T-helper 1 cell (primary cell): ENCODE measurements at places on chromosomes 5 and 9.

DNA sequence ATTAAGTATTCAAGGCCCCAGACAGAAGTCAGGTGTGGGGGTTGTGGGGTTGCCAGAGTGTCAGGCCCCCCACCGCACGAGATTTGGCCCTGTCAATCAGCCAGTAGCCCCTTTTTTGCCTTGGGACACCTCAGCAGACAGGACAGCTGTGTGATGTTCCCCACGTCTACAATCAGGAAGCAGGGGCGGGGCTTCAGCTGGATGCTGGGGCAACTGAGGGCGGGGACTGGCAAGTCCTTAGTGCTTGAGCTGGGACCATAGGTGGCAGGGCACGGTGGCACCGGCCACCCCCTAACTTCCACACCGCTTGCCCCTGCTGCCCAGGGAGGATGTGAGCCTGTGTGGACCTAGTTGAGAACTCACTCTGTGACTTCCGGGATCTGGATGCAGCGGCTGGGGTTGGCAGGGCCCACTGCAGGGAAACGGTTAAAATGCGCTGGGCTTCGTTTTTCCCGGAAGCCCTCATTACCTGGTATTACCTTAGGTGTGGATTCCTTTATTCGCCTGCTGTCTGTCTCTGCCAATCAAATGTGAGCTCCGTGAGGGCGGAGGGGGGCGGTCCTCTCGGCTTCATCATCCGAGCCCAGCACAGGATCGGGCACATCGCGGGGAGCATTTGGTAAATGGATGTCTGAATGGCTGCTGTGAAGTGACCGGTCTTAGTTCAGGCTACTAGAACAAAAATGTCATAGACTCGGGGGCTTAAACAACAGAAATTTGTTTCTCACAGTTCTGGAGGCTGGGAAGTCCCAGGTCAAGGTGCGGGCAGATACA lies 7.5 kb upstream of the GTF3C5 start:
- DNase-seq, result peak; percentile 60

DNA sequence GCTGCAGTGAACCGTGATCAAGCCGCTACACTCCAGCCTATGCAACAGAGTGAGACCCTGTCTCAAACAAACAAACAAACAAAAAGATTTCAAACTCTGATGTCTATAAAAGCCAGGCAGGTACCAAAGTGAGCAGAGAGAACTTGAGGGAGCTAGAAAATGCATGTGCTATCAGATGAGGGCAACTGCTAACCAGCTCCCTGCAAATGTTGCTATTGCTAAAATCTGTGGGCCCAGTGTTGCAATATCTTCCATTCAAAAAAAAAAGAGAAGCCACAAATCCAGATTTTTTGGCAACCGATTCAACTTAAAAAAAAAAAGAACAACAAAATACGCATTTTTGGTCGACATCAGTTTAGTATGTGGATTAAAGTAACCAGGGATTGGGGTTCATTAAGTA lies 5.5 kb downstream of the UBE2D2 start:
- no peak for DNase-seq

GRCh38 chr9:87179553-87180340 lies 232.4 kb upstream of the GAS1 start:
- no peak for DNase-seq

GRCh38 chr9:127525401-127526188 lies 74.3 kb downstream of the LRSAM1 start:
- DNase-seq, result peak; percentile 46

GRCh38 chr9:27785714-27786100 lies 212.4 kb upstream of the C9orf72 start:
- peak; percentile 19 for DNase-seq

DNA sequence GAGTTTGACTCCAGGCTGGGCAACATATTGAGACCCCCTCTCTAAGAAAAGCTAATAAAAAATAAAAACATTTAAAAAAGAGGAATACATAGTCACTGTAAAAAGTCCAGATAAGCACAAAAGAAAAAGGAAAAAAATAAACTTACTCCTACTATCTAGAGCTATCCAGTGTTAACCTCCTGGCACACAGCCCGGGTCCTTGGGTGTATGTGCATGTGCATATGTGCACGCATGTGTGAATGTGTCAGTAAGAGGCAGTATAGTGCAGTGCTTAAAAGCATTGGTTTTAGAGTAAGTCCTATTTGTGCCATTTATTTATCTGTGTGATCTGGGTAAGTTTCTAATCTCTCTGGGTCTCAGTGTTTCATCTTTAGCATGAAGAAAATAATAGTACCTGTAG lies 26.7 kb downstream of the FAM219A start:
- DNase-seq, result no peak

DNA sequence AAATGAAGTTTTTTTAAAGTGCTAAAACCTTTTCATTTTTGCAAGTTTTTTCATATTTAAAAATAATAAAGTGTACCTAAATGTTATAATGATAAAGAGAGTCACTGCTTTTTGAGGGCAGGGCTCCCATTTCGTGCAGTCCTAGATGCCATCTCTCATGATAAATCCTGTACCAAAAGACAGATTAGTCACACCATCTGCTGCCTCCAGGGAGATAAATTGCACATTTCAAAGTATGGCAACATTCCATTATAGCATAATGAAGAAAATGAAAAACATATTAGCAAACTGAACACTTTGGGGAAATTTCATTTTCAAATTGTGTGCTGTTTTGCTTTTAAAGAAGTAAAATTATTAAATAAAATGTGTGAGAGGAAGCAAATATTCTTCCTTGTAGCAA lies 257.2 kb downstream of the KIAA0825 start:
- DNase-seq, result no peak

- no peak for DNase-seq
Observed at GRCh38 chr5:97022898-97023297, 87.0 kb downstream of the LNPEP start.

DNA sequence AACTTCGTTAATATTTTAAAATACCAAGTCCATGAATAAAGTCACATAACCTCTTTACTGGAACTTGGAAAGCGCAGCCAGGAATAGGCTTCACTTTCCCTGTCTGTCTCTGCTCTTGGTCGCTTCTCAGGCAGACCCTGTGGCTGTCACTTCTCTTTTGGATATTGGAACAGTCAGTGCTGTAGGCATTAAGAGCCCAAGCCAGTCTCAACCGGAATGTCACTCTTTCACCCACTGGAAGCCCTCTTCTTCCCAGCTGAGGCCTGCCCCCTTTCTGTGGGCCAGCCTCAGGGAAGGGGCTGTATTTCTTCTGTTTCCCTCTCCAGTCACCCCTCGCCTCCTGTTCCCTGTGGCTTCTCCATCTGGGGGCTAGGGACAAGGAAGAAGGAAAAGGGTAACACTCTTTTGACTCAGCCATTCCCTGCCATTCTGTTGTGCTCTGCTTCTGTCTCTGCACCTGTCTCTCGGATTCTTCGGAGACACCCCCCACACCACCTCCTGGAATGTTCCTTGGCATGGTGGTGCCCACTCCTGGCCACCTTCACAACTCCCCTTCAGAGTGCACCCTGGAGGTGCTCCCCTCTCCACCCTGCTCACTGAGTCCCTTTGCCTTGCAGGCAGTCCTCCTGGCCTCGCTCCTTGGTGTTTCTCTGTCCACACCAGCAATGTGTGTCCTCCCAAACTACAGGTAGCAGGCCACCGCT lies 103.4 kb downstream of the TRIO start:
- no peak for DNase-seq

DNA sequence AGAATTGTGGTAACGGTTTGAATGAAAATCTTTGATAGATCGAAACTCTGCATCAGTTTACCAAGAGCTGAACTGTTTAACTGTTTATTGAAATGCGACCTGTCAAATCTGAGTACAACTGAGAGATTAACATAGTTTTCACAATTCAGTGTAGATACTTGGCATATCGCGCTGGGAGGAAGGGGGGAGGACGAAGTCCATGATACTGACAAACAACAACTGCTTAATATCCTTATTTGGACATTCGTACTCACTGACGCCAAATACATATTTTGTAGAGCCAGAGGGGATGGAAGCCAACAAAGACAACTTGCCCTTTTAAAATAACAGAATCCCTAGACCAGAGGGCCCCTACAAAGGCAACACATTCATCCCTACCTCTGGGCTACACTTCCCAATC lies 93.2 kb downstream of the GLIS3 start:
- no peak for DNase-seq

GRCh38 chr5:169009123-169009522 lies 291.8 kb downstream of the SLIT3 start:
- DNase-seq, result no peak

GRCh38 chr5:132474131-132474723 lies 16.3 kb downstream of the IRF1 start:
- DNase-seq, result no peak

GRCh38 chr5:137312011-137312410 lies 187.1 kb downstream of the SPOCK1 start:
- DNase-seq, result no peak

- no peak for DNase-seq
Observed at GRCh38 chr9:119009249-119009648, 360.0 kb downstream of the BRINP1 start.

GRCh38 chr5:149697001-149697400 lies 33.1 kb upstream of the PPARGC1B start:
- no peak for DNase-seq

- DNase-seq, result no peak
Observed at GRCh38 chr9:75139201-75139600, 50.9 kb downstream of the OSTF1 start.
